ENCODE measurements at places on chromosomes 12 and 14. TPM values are rescaled to one million over a fixed set of nuclear protein-coding genes. Genes with fewer than 3 reads are reported as not detected.

DNA sequence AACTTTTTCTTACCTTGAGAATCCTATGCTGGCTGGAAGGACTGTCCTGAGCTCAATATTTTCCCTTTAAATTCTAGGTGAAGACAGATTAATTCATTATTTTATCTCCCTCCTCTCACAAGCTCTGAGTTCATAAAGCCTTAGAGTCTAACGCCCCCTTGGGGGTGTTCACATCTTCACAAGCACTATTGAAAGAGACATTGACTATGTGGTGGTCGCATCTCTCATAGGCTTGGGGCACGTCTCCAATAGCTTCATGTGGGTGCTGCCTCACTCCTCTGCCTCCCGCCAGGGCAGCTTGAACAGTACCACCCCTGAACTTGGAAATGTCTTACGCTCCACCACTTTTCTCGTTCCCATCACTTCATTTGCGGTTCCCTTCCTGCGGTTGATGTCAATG is 106.2 kb downstream of the UNC79 start:
- H3K4me3 ChIP-seq = no peak overlapping the region
- H3K27me3 ChIP-seq = peaks cover 13% of the 10 kb centered on the region
- H3K27ac ChIP-seq = no peak overlapping the region
- DNase-seq = no peak
- no peaks in the 10 kb centered on the region for H3K4me1 ChIP-seq
- H3K36me3 ChIP-seq = no peaks in the 10 kb centered on the region

Gene STAB2
- total RNA-seq = not detected

Gene POP5
- 60.8 TPM for total RNA-seq

DNA sequence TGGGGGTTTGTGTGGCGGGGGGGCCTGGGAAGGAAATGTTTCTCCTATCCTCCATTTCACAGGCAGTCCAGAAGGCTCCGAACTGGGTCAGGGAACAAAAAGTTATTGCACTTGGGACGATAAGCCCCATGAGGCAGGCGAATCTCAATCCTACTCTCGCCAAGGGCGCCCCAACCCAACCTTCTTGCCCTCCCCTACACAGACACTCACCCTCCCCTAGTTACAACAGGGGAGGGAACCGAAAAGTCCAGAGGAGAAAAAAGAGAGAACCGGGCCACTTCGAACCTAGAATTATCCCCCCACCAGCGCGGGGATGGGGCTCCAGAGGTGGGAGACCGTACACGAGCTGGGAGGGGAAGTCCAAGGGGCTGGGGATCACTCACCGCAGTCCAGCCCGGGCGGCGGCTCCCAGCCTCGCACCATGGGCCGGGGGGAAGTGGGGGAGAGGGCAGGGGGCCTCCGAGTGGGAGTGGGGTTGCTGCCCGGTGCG is 357 bp downstream of the HOMEZ start:
- DNase-seq = no peak
- H3K36me3 ChIP-seq = peaks cover 4% of the 10 kb centered on the region
- H3K27me3 ChIP-seq = no peaks in the 10 kb centered on the region
- peak overlapping the region; percentile 87 for H3K27ac ChIP-seq
- peaks cover 32% of the 10 kb centered on the region for H3K4me1 ChIP-seq
- peak overlapping the region; percentile 89 for H3K4me3 ChIP-seq

DNA sequence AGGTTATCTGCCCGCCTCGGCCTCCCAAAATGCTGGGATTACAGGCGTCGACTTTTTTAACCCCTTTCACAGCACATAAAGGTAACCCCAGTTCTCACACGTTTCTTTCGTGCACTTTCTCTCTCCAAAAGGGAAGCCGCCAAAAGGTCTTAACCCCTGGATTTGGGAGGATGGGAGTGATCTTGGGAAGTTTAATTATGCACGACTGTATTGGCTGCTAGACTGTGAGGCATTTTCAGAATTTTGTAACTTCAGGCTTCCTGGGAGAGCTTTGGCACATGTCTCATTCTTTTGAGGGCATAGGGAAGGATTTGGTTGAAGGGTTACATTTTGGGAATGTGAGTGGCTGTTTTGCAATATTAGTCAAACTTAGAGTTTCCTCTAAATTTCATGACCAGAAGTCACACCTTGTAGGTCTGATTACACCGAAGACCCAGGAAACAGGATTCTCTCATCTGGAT is 1.4 kb upstream of the SMARCC2 start:
- H3K36me3 ChIP-seq = peaks cover 29% of the 10 kb centered on the region
- H3K4me3 ChIP-seq = peak overlapping the region; percentile 84
- DNase-seq = no peak
- H3K4me1 ChIP-seq = peaks cover 54% of the 10 kb centered on the region

Gene RNASE2
- total RNA-seq = not detected

Gene IL31
- not detected for total RNA-seq

Gene CSRP2
- total RNA-seq = 0.22 TPM

- peaks cover 27% of the 10 kb centered on the region for H3K4me1 ChIP-seq
- H3K27ac ChIP-seq = no peak overlapping the region
- H3K4me3 ChIP-seq = no peak overlapping the region
- H3K36me3 ChIP-seq = peaks cover 5% of the 10 kb centered on the region
- no peak for DNase-seq
- no peaks in the 10 kb centered on the region for H3K27me3 ChIP-seq
These were observed 3.7 kb downstream of the ANGEL1 start for GRCh38 chr14:76808990-76809389.

DNA sequence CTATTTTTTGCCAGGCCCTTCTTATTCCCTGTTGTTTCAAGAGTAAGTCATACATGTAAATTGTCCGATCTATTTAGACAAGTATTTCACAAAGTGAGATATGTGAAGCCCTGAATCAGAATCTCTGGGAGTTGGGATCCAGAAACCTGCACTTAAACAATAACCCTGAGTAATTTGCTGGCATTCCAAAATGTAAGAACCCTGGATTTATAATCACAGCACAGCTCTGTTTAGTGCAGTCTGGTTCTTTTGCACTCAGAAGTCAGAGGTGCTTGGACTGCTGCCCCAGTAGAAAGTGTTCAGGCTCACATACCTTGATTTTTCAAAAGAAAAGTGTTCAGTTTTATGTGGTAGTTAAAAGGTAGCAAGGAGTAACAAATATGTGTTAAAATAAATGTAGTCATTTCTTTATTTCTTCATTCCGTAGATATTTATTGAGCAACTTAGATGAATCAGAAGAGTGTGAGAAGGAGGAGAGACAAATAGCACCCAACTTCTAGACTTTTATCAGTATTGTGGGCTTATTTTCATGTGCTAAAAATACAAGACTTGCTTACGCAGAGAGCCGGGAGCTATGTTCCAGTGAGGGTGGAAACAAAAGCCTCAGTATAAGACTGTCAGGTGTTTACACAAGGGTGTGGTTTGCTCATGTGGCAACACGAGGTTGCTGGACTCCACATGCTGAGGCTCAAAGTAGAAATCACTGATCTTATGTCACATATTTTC is 70.1 kb downstream of the SYNE2 start:
- peaks cover 11% of the 10 kb centered on the region for H3K4me1 ChIP-seq
- H3K27ac ChIP-seq = no peak overlapping the region
- H3K27me3 ChIP-seq = no peaks in the 10 kb centered on the region
- H3K4me3 ChIP-seq = no peak overlapping the region
- no peak for DNase-seq

DNA sequence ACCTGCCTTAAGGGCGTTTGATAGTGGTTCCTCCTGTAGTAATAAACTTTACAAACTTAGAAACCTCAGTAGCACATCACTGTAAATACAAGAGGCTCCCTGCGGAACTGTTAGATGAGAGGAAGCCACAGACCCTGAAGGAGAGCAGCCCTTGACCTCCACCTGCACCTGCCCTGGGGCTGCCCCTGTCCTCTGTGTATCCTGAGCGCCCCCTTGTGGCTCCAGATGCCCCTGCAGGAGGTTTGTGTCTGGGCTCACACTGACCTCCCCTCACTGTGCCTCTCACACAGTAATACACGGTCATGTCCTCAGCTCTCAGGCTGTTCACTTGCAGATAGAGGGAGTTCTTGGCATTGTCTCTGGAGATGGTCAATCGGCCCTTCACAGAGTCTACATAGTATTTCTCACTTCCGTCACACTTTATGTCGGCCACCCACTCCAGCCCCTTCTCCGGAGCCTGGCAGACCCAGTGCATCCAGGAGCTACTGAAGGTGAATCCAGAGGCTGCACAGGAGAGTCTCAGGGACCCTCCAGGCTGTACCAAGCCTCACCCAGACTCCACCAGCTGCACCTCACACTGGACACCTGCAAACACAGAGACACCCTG is 1059.8 kb downstream of the TMEM121 start:
- no peaks in the 10 kb centered on the region for H3K36me3 ChIP-seq
- H3K27me3 ChIP-seq = peaks cover 16% of the 10 kb centered on the region
- H3K4me3 ChIP-seq = no peak overlapping the region

GRCh38 chr14:33229269-33229929 is 290.7 kb downstream of the NPAS3 start:
- no peaks in the 10 kb centered on the region for H3K36me3 ChIP-seq
- H3K4me3 ChIP-seq = no peak overlapping the region
- H3K4me1 ChIP-seq = no peaks in the 10 kb centered on the region
- H3K27ac ChIP-seq = no peak overlapping the region
- DNase-seq = no peak

DNA sequence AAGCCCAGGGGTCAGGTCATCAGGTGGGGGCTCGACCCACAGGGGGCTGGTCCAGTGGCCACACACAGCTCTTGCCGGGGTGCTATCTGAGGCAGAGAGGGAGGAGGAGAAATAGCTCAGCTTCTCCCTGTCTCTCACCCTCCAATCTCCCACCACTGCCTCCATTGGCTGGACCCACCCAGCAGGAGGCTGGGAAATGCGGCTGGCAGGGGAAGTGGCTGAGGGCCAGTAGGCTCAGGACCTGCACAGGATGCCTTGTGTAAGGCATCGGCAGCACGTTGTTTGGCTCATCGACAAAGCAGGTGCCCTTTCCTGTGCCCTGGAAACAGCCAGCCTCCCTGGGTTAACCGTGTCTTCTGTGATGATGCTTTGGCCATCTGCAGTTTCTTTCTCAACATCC is 58.8 kb upstream of the SLC24A4 start:
- H3K36me3 ChIP-seq = no peaks in the 10 kb centered on the region
- DNase-seq = no peak
- peaks cover 5% of the 10 kb centered on the region for H3K27me3 ChIP-seq
- no peak overlapping the region for H3K4me3 ChIP-seq
- peaks cover 10% of the 10 kb centered on the region for H3K4me1 ChIP-seq

Gene DGKA
- 771 TPM for total RNA-seq

DNA sequence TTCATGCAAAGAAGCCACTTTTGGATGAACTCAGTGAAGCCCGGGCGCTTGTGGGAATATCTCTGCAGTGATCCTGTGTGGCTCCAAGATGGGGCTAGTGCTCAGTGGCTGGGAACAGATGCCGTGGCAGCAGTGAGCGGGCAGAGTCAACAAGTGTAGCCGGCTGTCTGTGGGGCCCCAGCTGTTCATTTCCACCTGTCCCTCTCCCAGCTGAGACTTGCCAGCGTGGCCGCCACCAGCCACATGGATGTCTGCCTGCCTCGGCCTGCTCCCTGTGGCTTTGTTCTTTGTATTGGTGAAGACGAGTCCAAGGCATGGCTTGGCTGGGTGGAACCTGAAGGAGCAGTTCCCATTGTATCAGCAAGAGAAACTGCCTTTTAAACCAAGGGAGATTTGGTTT is 77.3 kb downstream of the NOS1 start:
- no peaks in the 10 kb centered on the region for H3K4me1 ChIP-seq
- no peak for DNase-seq
- no peak overlapping the region for H3K4me3 ChIP-seq
- H3K27me3 ChIP-seq = peaks cover under 1% of the 10 kb centered on the region

Gene SELPLG
- 207 TPM for total RNA-seq

DNA sequence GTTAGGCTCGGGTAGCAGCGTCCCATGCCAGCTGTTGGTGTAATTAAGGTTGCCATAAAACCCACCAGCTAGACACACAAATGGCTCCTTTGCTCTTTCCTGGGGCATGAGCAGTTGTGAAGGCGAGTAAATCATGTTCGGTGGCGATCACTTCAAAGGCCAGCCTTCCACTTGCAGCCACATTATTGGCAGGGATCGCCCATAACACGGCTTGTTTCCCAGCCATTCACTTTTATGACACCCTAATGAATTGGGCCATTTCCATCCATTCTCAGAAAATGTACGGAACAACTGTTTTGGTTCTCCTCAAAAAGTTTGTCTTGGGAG is 63.4 kb downstream of the BEGAIN start:
- H3K4me1 ChIP-seq = no peaks in the 10 kb centered on the region
- no peaks in the 10 kb centered on the region for H3K36me3 ChIP-seq
- DNase-seq = no peak
- no peaks in the 10 kb centered on the region for H3K27me3 ChIP-seq
- H3K27ac ChIP-seq = no peak overlapping the region

All from activated CD4-positive, alpha-beta T cell treated with anti-CD3 and anti-CD28 coated beads, Interleukin-2, amount 10 ng/mL, durations not matched to agents 7 days and 5 days (primary cell).